ENCODE measurements at places on chromosomes 4 and X.
A peak's percentile ranks its signal among the peaks of the same experiment; 100 is the strongest.

DNA sequence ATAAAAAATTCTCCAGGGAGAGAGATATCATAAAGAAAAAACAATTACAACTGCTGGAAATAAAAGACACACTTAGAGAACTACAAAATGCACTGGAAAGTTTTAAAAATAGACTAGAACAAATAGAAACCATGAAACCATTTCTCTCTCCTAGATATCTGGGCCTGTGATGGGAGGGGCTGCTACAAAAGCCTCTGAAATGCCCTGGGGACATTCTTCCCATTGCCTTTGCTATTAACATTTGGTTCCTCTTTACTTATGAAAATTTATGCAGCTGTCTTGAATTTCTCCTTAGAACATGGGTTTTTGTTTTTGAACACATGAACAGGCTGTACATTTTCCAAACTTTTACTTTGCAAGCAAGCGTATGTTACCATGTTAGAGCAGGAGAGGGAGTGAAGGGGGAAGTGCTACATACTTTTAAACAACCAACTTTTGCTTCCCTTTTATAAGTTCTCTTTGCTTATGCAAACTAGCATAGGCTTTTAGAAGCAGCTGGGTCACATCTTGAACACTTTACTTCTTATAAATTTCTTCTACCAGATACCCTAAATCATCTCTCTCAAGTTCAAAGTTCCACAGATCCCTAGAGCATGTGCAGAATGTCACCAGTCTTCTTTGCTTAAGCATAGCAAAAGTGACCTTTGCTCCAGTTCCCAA lies 47.9 kb upstream of the PACRGL start:
- ATAC-seq = no peak

GRCh38 chr4:5998333-5998936 lies 19.8 kb downstream of the C4orf50 start:
- ATAC-seq = peak; percentile 70

- no peak for ATAC-seq
These were observed 940.3 kb upstream of the ADGRL3 start for GRCh38 chr4:60259781-60260180.

DNA sequence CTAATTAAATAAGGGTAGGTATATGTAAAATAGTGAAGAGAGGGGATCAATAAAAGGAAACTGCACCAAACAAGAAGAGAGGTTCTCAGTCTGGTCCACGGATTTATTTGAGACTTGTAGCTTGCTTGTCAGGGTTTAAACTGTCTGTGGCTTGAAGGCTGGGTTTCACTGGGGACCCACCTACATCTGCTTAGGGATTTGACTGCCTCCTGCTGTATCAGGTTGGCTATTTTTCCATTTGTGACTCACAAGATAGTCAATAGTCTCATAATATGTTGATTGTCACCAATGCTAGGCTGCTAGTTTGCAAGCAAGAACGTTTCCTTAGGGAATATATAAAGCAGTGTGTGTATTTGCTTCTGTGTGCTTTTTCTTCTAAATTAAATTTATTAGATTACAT lies 1950.7 kb upstream of the IGFBP7 start:
- ATAC-seq = no peak

All from SK-N-SH treated with all-trans-retinoic acid at 6 μM for 48 hours (cell line).